ENCODE measurements at places on chromosomes 11 and 22.

DNA sequence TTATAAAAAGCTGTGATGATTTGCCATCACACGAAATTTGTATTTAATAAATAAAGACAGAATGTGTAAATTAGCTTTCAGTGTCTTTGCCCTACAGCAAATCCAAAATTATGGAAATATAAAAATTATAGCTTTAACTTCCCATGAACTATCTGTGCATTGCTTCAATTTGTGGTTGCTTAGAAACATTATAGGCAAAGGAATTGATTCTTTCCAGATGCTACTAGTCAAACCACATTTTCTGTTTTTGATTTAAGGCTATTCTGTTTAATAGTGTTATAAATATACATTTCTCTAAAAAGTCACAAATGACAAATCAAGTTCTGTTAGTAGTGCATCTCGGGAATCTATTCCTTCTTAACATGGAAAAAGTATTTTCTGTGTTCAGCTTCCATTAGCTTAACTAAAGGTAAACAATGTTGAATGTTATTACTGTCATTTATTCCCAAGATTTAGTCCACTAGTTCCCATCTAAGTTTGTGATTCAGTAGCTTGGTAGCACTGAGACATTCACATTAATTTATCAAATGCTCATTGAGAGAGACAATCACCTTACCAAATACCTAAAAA lies 1086.3 kb upstream of the CCDC90B start:
- no peak for DNase-seq

- DNase-seq: no peak
Observed at GRCh38 chr11:88308576-88308975, 29.0 kb downstream of the CTSC start.

- DNase-seq: peak; percentile 94
Observed at GRCh38 chr11:66282468-66283455, 4.8 kb downstream of the CNIH2 start.

DNA sequence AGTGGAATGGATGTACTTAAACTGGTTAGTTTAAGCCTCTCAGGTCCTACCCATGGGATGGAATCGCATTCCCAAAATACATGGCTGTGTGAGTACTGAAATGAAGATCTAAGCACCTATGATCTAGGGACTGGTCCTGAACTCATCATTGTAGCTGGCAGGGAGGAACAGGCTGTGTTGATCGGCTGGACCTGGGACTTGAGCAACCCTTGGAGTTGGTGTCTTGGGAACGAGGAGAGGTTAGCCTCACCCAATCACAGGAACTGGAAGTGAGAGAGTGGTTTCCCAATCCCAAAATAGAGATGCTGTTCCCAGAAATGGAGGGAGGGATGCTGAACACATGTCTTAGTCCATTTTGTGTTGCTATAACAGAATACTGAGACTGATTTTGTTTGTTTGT lies 16.4 kb upstream of the ASCC2 start:
- no peak for DNase-seq

DNA sequence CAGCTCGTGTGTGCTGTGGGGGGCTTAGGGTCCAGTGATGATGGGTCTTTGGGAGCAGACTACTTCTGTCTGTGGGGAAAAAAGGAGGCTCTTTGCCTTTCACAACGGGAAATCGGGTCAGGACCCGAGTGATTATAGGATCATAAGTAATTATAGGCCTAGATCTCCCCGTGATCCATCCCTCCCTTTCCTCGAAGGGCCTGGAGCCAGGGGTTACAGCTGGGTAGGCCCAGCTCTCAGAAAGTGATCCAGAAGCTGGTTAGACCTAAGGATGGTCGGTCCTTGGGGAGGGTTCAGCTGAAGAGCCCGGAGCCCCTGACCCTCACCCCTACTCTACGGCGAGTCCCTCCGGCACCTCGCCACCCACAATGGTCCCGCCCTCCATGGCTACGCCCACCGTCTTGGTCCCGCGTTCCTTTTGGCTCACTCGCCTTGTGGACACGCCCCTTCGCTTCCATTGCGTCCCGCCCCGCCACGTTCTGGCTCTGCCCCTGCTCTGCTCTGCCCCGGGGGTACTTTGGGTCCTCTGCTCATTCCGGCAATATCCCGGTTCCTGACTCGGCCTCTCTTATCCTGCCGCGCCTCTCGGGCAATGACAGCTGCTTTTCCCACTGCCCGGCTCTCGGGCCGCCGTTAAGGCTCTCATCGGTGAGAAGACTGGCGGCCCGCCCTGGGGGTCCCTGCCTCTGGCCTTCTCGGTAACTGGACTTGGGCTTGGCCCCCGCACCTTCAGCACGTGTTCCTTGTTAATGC lies 5.0 kb downstream of the IGSF22 start:
- peak; percentile 55 for DNase-seq

- DNase-seq: peak; percentile 83
Observed at GRCh38 chr11:27055065-27055682, 14.6 kb downstream of the BBOX1 start.

DNA sequence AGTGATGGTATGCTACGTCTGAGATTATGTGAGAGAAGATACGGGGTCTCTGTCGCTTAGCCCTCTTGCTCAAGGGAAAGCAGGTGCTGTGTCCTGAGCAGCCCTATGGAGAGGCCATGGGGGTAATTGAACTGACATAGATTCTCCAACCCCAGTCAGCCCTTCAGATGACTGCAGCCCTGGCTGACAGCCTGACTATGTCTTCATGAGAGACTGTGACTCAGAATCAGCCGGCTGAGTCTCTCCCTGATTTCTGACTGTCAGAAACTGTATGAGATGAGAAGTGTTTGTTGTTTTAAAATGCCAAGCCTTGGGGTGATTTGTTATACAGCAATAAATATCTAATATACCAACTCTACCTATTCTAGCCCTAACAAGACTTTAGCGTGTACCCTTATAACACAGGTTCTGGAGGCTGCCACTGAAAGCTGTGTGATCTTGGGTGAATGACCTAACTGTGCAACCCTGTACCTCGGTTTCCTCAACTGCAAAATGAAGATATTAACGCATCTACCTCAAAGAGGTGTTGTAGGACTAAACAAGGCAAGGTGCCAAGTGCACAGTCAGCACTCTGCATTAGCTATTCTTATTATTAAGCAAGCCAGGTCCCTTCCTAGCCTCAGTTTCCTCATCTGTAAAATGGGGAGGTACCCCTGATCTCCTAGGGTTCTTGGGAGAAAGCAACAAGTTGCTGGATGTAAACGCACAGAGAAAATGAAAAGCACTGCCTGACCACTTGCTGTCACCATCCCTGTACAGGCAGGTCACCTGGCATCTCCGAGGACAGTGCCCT lies 24.9 kb downstream of the SLC43A1 start:
- DNase-seq: peak; percentile 34

DNA sequence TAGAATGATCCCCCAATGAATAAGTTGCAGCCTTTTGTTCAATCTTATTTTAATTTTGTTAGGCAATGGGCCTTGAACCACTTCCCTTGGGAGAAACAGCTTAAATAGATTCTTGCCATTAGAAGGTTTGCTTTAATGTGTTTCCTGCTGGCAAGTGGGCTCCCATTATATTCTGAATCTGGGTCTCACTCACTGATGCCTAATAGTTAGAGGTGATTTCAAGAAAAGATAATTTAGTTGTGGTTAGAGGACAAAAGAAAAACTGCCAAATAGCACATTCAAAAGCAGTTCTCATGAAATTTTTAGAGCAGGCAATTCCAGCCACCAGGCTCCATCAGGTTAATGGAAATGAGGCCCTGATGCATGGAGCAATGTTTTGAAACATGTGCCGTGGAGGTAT lies 362.6 kb upstream of the CHORDC1 start:
- no peak for DNase-seq

DNA sequence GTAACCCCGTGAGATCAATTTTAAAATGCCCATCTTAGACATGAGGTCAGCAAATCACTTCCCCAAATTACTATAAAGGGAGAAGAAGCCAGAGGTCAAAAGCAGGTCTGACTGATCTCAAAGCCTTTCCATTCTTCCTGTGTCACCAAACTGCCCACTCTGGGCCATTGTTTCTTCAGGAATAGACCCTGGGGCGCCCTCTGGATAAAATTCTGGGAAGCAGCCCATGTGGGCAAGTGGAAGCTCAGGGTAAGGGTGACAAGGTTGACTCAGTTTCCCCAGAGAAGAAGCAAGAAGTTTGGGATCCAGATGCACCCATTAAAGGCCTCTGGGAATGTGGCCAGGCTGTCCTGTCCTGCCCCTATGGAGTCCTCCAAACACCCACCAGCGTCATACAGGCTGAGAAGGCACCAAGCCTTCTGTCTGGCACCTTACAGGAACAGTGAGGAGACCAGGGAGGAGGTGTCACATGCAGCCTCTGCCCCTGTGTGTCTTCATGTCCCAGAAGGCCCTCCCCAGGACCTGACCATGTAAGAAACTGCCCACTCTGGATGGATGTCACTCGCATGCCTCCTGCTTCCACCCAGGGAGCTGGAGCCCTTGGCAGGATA lies 50.1 kb downstream of the CHST1 start:
- no peak for DNase-seq

GRCh38 chr22:28231441-28231840 lies 312.4 kb upstream of the PITPNB start:
- peak; percentile 39 for DNase-seq

DNA sequence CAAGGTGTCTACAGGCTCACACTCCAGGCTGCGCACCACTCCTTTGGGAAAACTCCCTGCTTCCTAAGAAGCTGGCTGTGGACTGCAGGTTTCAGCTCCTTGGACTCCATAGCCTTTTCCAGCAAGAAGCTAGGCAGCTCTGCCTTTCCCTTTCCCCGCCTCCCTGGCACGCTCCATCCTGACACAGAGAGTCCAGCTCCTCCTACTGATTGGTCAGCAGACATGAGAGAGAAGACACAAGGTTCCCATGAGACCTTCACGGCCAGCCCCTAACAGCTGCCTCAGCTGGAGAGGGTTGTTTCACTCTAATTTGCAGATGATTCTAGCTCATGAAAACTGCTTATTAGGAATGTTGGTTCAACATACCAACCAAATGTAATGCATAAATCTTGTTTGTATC lies 27.6 kb downstream of the TENM4 start:
- peak; percentile 87 for DNase-seq

GRCh38 chr11:95149651-95150364 lies 60.2 kb downstream of the ENDOD1 start:
- DNase-seq: no peak

GRCh38 chr11:75578977-75579376 lies 16.9 kb downstream of the SERPINH1 start:
- no peak for DNase-seq

DNA sequence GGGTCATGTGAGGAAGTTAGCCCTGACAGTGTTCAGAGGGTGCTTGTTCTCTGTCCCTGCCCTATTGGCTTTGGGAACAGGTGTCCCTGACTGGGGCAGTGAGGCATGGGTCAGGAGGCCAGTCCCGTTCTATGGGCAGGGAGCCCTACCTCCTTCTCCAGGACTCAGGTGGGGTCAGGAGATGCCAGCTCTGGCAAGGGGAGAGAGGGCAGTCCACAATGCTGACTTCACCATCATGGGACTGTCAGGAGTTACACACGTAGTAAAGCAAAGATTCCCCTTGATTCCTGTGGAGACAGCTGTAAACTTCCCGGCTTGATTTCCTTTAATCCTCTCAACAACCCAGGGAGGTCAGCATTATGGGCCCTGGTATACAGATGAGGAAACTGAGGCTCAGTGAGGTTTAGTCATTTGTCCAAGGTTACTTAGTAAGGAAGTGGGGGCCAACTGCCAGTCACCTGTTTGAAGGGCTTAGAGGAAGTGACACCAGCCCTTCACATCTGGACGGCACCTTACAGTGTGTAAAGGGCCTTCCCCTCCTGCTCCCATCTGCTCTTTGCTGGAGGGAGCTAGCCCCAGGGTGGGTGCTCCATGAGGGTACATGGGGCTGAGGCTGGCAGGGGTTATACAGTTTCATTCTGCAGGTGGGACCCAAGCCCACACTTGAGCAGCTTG lies 11.9 kb downstream of the MICALL1 start:
- DNase-seq: no peak

- no peak for DNase-seq
Observed at GRCh38 chr11:44915621-44916020, 35.1 kb downstream of the TP53I11 start.

- DNase-seq: no peak
Observed at GRCh38 chr22:20580179-20580578, 72.8 kb downstream of the MED15 start.

GRCh38 chr11:23097891-23098290 lies 237.6 kb upstream of the CCDC179 start:
- DNase-seq: no peak
